ENCODE measurements at places on chromosomes 5 and 9. TPM values are rescaled to one million over a fixed set of nuclear protein-coding genes. Genes with fewer than 3 reads are reported as not detected.

GRCh38 chr5:155943516-155944407 is 383.2 kb upstream of the SGCD start:
- no peak for DNase-seq

DNA sequence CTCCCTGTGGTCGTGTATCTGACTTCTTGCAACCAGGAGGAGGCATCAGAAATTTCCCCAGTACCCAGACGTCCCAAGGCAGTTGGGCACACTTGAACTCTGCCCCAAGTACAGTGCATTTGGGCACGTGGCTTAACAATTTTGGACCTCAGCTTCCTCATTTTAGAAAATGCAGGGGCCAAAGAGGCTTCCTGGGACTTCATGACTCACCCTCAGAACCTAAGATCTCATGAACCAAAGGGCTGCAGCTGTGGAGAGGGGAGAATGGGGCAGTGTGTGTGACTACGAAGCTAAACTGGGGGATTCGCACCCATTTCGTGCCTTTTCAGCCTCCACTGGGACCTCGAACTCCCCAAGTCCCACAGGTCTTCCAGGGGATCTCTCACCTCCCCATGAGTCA is 59.2 kb downstream of the SYK start:
- DNase-seq, result no peak

Gene PCDHB3
- 1.1 TPM for total RNA-seq

Gene TMEM245
- 19.1 TPM for total RNA-seq

Gene HTR1A
- not detected for total RNA-seq

GRCh38 chr9:120985819-120986222 is 59.2 kb upstream of the TRAF1 start:
- DNase-seq, result no peak

Gene REEP5
- total RNA-seq, result 78.5 TPM

DNA sequence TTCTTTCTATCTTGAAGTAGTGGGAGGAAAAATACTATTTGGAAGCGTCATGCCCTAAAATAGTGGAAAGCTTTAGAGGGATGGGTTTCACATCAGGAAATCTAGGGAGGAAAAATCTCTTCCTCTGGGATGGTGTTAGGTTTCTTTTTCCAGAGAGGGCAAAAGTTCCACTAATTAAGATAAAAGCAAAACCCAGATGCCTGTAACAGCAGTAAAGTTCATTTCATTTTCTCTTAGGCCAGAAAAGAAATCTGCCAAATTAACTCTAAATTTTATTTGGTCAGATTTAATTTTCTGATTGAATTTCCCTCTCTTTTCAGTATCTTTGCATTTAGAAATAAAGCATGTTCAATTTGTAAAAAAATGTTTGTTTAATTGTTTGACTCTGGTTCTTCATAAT is 88.8 kb downstream of the LURAP1L start:
- no peak for DNase-seq

GRCh38 chr5:43034591-43034968 is 5.5 kb downstream of the ANXA2R start:
- no peak for DNase-seq

Gene GRM6
- total RNA-seq, result not detected

DNA sequence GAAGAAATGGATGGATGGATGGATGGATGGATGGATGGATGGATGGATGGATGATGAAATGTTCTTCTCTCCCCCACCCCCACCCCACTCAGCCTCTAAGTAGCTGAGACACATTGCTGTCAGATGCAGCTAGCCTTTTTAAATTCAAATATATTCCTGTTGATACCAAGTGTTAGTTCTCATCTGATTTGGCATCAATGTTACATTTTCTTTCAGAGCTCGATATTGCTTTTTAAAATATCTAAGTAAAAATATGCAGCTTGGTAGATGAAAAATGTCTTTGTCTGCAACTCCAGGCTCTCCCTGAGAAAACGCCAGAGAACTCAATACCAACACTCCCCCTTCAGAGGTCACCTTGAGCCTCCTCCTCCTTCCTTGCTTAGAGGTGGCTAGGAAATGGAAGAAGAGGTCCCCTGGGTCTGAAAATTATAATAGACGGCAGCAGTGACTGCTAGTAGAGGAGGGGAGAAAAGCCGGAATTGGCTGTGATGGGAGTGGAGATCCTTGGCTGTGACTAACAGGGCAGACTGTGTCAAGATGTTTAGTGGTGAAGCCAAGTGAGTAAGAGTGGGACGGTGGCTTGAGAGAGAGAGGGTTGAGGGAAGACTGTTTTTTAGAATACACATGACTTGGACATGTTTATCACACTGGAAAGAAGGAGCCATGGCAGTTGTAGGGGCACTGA is 156.0 kb downstream of the ZNF462 start:
- DNase-seq, result no peak

Gene VCP
- 104 TPM for total RNA-seq

Gene NUP155
- total RNA-seq, result 8.7 TPM

DNA sequence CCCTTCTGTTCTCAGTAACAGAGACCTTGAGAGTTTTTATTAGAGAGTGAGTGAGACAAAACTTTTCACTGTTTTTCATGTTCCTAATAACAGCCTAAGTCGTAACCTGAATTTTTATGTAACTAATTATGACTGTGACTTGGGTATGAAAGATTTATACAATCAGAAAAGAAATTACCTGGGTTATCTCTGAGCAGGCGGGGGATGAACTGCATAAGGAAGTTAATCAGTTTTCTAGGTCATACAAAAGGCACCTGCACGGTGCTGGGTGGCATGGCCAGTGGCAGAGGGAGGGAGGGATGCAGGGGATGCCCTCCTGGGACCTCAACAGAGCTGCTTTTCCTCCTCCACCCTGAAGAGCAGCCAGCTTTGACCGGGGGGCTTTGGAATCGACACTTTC is 219.8 kb downstream of the HSPA4 start:
- no peak for DNase-seq

DNA sequence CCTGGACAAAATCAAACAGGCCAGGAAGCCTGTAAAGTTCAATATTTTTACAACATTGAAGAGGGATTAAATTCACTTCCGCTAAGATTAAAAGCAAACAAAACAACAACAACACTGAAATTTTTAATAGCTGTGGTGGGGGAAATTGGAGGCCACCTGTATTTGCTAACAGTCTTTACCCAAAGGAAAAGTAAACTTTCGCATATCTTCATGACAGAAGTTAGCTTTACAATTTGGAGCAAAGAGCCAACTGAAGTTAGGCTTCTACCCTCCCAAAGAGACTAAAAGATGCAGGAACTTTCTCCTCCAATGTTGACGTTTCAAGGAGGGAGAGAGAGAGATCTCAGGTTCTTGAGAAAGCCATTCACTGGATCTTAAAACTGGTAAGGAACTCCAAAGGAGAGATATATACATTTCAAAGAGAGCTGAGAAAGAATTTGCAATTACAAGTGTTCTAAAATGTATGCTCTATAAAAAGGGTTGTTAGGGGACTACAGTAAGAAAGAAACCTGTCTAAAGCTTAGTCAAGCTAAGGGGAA is 349.2 kb upstream of the CDH9 start:
- DNase-seq, result no peak

Gene TRMT10B
- total RNA-seq, result 4.0 TPM

- no peak for DNase-seq
These were observed 53.0 kb upstream of the WWC1 start for GRCh38 chr5:168238463-168238862.

Gene PCDHGA8
- total RNA-seq, result 0.79 TPM

DNA sequence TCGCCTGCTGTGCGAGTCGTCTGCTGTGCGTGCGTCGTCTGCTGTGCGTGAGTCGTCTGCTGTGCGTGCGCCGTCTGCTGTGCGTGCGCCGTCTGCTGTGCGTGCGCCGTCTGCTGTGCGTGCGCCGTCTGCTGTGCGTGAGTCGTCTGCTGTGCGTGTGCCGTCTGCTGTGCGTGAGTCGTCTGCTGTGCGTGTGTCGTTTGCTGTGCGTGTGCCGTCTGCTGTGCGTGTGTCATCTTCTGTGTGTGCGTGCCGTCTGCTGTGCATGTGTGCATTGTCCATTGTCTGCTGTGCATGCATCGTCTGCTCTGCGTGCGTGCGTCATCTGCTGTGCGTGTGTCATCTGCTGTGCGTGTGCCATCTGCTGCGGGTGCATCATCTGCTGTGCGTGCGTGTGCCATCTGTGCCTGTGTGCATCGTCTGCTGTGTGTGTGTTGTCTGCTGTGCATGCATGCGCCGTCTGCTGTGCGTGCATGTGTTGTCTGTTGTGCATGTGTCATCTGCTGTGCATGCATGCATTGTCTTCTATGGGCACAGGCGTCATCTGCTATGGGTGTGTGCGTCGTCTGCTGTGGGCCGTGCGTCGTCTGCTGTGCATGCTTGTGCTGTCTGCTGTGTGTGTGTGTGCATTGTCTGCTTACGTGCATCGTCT is 68.6 kb upstream of the IRX4 start:
- DNase-seq, result no peak

Gene MLANA
- total RNA-seq, result not detected

DNA sequence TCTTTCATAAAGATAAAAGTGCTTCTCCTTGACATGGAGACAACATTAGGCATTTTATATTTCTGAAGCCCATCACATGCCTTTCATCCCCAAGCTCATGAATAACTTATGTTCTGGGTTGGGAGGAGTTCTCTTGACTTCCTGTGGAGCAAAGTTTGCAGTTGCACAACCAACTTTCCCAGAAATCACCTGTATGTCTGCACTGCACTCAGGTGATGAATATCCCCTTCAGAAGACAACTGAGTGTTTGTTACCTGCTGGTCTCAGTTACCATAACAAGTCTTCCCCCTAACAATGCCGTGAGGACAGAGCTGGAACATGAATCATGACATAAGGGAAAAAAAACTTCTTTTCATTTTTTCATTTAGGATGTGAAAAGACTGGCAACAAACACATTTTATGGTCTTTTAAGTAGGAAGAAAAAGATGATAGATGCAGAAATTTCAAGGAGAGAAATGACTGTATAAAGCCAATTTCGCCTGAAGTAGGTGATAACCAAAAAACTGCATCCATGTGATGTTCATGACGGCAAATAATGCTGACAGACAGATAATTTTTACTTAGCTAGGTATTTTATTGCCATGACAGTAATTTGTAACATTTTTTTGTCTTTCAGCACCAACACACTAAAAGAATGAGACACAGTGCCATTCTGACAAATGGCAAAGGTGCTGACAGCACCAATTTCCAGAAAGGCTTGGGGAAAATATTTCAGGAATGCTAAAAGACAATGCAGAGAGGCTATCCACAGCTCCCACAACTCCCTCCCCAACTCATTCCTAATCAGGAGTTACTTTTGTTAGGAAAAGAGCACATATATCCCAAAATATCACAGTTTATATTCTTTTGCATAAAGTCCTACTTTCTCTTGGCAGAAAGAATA is 656.3 kb downstream of the PRELID2 start:
- DNase-seq, result no peak

DNA sequence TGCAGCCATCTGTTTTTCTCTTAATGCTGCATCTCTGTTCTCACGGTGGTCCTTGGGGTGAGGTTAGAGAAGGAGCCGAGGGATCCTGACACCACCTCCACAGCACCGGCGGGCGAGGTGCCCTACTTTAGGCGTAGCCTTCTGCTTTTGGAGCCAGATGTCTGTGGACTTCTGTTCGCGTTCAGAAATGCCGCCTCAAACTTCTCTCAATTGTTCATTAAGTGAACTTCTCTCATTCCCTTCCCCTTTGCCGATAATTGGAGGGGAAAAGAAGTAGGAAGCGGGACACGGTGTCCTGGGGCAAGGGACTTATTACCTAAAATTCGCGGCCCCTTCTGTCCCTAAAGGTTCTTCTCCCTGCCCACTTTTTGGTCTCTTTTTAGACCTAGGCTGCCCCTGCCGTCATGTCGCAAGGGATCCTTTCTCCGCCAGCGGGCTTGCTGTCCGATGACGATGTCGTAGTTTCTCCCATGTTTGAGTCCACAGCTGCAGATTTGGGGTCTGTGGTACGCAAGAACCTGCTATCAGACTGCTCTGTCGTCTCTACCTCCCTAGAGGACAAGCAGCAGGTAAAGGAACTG is 455 bp downstream of the KIF20A start:
- no peak for DNase-seq

GRCh38 chr5:79133121-79133656 is 21.6 kb downstream of the BHMT start:
- DNase-seq, result no peak

- no peak for DNase-seq
These were observed 102.2 kb upstream of the SLCO6A1 start for GRCh38 chr5:102600964-102601363.

DNA sequence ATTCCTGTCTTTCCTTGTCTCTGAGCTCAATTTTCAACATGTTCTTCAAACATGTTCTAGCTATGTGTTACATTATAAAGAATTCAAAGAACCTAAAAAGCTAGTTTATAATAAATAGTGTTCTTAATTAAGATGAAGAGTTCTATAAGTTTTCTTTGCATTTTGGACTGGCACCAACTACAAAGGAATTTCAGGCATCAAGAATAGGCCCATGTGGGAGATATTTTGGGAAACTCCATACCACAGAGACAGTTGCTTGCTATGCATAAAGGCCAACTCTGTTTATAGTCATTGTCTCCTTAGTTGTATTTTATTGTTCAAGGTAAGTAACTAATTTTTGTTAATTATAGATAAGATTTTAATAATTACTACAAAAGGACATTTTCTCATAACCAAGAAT is 4.5 kb downstream of the SLF1 start:
- no peak for DNase-seq

DNA sequence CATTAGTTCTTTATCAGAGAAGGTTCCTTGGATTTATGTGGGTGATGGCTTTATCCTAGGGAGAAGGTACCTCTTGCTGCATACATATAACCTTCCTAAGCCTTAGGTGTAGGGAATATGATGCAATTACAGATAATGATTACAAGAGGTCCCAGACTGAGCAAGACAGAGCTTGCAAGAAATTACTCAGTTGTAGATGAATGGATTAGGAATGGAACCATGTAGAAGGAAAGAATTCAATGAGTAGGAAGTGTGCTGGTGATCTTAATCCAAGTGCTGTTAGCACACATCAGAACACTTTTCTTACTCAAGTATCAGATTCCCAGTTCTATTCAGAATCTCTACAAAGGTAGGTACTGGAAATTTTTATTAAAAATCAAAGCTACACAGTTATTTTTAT is 2.5 kb downstream of the OR13F1 start:
- no peak for DNase-seq

Gene PCDHGA4
- total RNA-seq, result 2.0 TPM
